ENCODE measurements at places on chromosomes 3 and 15.

DNA sequence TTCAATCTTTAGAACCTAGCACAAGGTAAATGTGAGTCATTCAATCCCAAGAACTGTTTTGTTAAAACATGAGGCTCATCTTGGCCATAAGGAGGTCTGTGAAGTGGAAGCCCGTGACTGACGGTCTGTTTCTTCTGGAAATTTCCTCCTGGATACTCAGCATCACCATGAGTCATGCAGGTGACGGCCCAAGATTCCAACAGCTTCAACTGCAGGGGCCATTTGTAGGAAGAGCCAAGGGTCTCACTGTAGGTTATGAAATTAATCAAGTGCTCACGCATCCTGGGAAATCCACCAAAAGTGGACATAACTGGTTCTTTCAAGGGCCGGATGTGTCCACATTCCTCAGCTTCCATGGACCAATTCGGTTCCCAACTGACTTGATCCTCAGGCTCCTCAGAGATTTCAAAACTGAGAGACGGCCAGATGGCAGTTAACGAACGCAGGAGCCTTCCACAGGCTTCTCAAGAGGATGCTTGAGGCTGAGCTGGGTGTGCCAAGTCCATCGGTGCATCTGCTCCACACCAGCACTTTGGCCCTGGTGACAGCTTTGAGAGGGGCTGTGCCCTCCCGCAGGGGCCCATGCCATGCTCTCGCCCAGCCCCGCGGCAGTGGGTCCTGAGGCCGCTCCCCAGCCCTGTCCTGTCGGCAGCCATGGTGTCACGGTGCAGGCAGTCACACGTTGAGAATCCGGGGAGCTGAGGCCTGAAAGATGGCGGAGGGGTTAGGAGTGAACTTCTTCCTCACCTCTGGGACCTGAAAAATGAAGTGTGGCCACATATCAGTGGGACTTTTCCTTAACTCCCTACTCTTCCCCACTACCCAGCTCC is 8.5 kb downstream of the MAP6D1 start:
- H3K27me3 ChIP-seq = no peaks in the 10 kb centered on the region
- H3K36me3 ChIP-seq = no peaks in the 10 kb centered on the region
- no peak for DNase-seq
- no peak overlapping the region for H3K4me3 ChIP-seq
- no peaks in the 10 kb centered on the region for H3K4me1 ChIP-seq

DNA sequence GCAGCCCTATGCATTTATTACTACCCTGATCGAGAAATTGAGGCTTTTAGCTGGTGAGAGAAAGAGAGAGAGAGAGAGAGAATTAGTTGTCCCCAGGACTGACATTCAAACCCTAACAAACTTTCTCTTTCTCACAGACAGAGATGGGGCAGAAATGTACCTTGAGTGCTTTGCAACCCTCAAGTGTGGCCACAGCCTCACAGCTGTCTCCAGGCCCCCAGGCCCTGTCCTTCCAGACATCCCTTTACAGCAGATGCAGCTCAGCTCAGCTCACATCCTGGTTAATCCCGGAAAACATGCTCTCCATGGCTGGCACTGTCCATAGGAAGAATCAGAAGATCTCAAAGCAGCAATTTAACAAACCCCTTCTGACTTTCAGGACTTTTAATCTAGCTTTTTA is 67.6 kb downstream of the DCLK3 start:
- no peak overlapping the region for H3K27ac ChIP-seq
- H3K27me3 ChIP-seq = no peaks in the 10 kb centered on the region
- no peaks in the 10 kb centered on the region for H3K4me1 ChIP-seq
- no peak overlapping the region for H3K4me3 ChIP-seq

- DNase-seq = no peak
- H3K27me3 ChIP-seq = peaks cover 18% of the 10 kb centered on the region
- no peak overlapping the region for H3K27ac ChIP-seq
- H3K36me3 ChIP-seq = no peaks in the 10 kb centered on the region
These were observed 2.9 kb upstream of the GMNC start for GRCh38 chr3:190865419-190865818.

GRCh38 chr3:135917076-135917475 is 48.5 kb upstream of the PPP2R3A start:
- no peaks in the 10 kb centered on the region for H3K27me3 ChIP-seq
- H3K36me3 ChIP-seq = no peaks in the 10 kb centered on the region

DNA sequence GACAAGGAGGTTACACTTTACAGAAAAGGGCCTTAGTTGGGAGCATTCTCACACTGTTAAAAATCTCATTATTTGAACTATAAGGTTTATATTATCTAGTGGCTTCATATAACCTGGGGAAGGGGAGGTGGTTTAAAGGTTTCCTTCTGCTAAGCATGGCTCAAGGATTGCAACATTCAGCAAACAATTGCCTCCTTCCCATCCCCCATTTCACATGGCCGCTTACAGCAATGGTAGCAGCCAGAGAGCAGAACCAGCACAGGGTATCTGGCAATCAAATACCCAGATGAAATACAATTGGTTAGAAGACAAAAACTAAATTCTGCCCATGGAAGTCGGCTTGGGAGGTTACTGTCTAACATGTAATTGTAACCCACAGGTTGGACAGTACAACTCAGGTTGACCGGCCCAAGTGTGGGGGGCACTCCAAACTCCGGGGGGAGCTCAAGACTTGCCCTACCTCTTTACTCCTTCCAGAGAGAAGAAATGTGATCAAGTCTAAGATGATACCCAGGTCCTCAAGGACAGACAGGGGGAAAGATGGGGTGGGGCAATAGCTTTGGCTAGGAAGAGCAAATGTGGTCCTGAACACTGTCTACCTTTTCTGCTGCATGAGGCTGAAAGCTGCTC is 15.5 kb downstream of the ETV5 start:
- no peak overlapping the region for H3K4me3 ChIP-seq
- no peak overlapping the region for H3K27ac ChIP-seq
- H3K36me3 ChIP-seq = no peaks in the 10 kb centered on the region
- DNase-seq = no peak
- H3K4me1 ChIP-seq = peaks cover 17% of the 10 kb centered on the region

Data from transverse colon (tissue), 4 donors.